ENCODE measurements at places on chromosomes 7 and 10.

DNA sequence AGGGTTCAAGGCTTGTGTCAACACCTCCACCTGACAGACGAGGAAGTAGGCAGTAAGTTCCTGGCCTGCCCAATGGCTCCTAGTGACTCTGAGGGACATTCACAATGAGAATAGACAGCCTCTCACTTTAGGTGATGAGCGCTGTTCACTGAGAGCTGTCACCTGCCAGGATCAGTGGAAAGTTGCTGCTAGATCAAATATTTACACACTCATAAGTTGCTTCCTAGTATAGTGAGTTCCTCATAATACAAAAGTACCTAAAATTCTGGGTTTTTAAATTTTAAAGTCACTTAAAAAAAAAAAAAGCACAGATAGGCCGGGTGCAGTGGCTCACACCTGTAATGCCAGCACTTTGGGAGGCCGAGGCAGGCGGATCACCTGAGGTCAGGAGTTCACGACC is 320.8 kb downstream of the PRPF18 start:
- DNase-seq = no peak

GRCh38 chr10:84108797-84109196 is 30.5 kb upstream of the GHITM start:
- no peak for DNase-seq

DNA sequence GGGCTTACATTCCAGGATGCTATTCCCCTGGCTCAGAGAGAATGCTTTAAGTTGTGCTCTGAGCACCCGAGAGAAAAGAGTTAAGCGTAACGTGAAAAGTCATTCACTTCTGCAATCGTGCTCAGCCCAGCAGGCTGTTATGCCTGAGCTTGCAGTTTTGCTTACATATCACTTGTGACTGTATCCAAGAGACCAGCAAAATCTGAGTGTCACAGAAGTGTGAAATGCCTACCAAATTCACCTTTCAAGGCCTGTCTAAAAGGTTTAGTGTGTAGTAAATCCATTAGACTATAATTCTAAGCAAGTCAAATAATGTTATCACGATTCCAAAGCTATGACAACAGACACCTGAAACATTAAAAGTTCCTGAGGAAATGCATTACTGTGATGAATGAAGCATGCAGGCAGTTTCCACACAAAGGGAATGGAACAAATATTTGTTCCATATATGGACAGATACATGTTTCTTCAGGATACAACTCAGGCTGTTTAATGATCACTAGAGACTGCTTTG is 20.1 kb downstream of the ITGB1 start:
- no peak for DNase-seq

GRCh38 chr7:109532262-109532992 is 962.8 kb downstream of the DNAJB9 start:
- no peak for DNase-seq

- no peak for DNase-seq
Observed at GRCh38 chr10:33913194-33913593, 578.7 kb upstream of the NRP1 start.

DNA sequence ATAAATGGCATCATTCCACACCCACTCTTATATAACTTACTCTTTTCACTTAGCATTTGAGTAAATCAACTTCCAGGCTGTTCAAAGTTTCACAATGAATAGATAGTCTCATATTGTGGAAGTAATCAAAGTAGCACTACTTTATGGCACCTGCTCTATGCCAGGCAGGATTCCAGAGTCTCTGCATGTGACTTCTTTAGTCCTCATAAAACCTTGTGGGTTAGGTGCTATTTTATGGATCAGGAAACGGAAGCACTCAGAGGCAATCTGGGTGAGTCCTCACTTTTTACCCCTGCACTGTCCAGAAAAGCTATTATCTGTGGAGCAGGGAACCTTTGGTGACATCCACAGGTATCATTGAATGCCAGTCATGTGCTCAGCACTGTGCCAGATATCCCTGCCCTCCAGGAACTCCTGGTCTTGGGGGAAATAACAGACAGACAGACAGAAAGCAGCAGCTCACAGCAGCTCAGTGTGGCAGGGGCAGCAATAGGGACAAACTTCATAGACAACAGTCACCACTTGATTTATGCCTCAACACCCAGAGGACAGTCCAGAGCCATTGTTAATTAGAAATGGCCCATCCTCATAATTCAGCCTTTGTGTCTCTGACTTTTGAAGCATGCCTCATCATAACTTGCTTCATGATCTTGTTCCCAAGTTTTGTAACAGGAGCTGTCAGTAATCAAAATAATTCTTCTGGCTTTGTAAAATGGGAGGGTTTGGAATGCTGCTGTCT is 160.6 kb downstream of the SEC23IP start:
- no peak for DNase-seq

DNA sequence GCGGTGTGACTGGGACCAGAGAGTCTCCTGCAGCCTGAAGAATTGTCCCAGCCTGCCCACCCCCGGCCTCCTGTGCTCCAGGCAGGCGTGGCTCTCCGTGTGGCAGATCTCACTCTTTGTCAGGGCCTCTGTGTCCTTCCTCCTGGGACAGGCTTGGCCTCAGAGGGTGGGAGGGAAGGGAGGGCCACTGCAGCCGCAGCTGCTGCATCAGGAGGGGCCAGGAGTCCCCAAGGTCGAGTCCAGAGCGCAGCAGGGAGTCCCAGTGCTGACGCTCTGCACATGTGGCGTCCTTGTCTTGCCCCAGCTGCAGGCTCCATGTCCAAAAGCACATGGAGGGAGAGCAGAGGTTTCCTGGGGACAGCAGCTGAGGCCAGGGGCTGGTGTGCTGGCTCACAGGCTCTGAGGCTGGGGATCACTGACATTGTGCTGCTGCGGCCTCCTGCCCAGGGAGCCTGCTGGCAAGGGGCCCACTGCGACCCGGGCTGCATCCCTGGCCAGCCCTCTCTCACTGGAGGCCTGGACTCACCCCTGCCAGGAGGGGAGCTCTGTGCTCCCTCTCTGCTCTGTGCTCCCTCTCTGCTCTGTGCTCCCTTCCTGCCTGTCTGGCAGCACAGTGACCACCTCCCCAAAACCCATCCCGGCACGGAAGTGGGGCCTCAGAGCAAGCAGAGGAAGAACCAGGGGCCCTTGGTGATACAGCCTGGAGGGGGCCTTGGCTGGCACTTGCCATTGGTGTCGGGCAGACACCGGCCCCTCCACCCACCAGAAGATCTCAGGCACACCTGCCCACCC is 114.6 kb upstream of the RET start:
- DNase-seq = peak; percentile 42

DNA sequence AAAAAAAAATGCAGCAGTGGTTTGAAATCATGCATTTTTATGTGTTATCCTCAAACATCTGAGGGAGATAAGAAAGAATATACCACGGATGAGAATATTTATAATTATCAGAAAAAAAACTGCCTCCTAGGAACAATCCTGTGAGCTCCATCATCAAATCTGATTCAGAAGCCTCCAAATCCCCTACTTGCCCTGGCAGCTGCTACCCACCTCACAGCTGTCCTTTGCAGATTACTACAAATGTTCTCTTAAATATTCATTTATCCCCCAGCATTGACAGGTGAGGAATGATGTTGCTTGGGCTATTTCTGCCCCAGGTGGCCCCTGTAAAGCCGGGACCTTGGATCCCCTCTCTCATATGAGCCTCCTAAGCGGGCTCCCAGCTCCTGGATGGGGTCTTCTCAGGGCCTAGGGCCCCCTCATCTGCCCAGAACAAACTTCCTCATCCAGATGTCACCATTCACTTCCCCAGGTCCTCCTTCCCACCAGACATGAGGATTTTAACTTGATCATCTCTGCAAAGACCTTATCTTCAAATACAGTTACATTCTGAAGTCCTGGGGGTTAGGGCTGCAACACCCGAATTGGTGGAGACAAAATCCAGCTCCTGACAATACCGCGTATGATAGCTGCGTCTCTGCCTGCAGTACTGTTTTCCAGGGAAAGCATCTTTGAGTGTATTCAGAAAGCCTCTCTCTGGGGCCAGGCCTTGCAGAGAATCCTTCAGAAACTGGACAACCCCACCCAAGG is 81.9 kb upstream of the INSIG1 start:
- DNase-seq = no peak

GRCh38 chr7:135853499-135853898 is 104.9 kb upstream of the FAM180A start:
- DNase-seq = peak; percentile 0
